ENCODE measurements at places on chromosomes 7 and 10.

GRCh38 chr7:47026780-47027361 is 555.0 kb downstream of the TNS3 start:
- DNase-seq: no peak

- no peak for DNase-seq
Observed at GRCh38 chr7:120862987-120863590, 5.1 kb upstream of the TSPAN12 start.

- DNase-seq: no peak
Observed at GRCh38 chr7:94042381-94042780, 38.2 kb upstream of the BET1 start.

GRCh38 chr7:149125863-149126661 is at the start of gene ZNF425:
TSS of gene ZNF425 (minus strand) at chr7:149126324. CDS start at chr7:149126213, 111 bp downstream.
- DNase-seq: peak; percentile 95

- no peak for DNase-seq
Observed at GRCh38 chr7:69937097-69937496, 338.8 kb downstream of the AUTS2 start.

GRCh38 chr7:64888901-64889685 is 14.0 kb upstream of the ZNF273 start:
- DNase-seq: no peak

DNA sequence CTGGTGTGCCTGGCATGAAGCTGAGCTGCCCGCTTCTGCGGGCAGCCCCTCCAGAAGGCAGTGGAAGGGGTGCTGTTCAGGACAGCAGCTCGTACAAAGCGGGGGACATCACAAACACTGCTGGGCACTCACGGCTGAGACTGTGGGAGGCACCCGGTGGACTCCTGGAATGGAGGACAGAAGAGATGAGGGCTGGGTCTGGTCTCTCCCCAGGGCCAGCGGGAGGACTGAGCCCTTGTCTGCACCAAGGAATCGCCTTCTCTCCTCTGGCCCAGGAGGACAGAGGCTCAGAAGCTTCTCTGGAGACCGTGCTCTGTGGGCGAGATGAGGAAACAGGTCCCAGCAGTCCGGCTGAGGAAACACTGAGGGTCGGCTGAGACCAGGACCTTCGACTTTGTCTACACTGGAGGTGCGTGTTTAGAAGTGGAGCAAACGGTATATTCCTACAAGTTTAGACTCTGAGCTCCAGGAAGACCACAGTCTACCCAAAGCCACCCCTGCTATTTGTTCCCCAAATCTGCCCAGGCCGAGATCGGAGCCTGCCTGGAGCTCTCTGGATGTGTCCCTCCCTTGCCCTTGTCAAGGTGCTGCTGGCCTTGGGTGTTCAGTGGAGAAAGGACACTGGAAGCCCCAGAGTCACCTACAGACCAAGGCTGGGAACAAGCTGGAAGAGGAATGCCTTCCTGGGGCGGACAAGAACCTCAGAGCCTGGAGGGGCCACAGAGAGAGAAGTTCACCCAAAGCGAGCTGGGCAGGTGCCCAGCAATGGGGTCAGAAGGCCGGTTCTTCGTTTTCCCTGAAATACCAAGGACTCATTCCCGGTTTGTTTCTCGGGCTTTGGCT is 12.9 kb upstream of the INPP5A start:
- DNase-seq: no peak

All from activated naive CD4-positive, alpha-beta T cell treated with Interleukin-2 at 50 U/mL for 16 hours (primary cell).